NCI-H748 treated with DMSO at 0.1 percent for 48 hours (cell line): ENCODE measurements at places on chromosomes 11 and 22.

DNA sequence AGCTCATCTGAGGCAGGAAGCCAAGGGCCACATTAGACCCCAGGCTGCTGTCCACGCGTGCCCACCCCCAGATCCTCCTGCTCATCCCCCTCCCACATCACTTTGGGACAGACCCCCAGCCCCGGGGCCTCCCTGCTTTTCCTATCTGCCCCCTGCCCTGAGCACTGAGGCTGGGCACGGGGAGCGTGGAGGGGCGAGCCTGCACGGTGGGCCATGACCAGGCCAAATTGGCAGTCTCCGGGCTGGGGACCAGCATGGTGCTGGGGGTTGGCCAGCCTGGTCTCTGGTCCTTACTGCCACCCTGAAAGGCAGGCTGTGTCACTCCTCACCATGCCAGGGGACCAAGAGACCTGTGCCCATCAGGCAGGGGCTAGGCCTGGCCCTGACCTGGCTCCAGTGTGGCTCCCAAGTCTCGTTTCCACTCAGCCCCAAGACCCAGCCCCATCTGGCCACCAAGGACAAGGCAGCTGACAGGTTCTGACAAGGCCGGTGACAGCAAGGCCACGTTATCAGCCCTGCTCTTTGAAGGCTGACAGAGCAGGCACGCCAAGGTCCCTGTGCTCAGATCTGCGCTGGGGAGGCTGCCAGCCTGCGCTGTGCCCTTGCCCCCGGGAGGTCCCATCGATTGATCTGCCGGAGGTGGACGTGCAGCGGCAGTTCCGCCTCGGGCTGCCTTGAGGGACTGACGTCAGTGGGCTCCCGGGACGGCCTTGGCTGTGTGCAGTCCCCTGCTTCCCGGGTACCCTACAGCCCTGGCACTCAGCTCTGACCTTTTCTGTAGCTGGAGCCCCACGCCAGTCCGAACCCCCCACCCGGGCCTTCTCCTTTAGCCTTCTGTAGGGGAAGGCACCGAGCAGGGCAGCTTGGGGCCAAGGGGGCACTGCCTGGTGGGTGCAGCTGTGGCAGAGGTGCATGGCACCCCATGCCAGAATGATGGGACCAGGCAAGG, 3.6 kb downstream of the TNNI2 start:
- DNase-seq: no peak

GRCh38 chr22:27554106-27554811, 247.3 kb downstream of the MN1 start:
- no peak for DNase-seq

GRCh38 chr22:37196539-37197450, 8.7 kb upstream of the C1QTNF6 start:
- no peak for DNase-seq

DNA sequence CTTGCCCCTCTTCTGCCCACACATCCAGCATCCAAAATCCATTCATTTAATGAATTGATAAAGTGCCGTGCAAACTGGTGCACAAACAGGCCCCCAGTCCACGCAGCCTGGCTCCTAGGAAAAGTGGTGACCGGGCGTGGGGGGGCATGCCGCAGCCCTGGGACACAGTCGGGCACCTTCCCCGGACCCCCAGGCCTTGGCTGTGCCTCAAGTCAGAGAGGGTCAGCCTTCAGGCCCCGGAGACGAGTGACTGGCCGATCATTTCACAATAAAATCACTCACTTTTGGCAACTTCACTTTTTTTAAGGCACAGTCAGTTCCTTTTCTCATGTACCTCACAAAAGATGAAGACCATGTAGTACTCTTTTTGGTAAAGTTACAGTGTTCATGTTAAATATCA, 8.0 kb downstream of the CDPF1 start:
- no peak for DNase-seq

DNA sequence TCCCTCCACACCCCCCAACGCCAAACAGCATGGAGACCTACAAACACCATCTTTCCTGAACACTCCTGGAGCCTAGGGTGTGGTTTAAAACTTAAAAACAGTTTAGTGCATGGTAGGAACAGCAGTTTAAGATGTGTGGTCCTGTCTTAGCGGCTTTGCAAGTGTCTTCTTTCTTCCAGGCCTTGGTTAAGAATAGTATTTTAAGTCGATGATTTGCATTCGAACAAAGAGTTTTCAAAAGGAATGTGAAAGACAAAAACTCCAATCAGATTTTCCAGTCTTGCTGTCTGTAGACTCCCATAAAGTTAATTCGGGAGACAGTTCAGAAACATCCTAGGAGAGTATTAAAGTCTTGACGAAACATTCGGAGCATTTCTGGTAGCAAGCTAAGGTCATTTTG, 3.7 kb downstream of the FGF4 start:
- no peak for DNase-seq

GRCh38 chr22:47786650-47787290, 1024.3 kb downstream of the TBC1D22A start:
- no peak for DNase-seq

DNA sequence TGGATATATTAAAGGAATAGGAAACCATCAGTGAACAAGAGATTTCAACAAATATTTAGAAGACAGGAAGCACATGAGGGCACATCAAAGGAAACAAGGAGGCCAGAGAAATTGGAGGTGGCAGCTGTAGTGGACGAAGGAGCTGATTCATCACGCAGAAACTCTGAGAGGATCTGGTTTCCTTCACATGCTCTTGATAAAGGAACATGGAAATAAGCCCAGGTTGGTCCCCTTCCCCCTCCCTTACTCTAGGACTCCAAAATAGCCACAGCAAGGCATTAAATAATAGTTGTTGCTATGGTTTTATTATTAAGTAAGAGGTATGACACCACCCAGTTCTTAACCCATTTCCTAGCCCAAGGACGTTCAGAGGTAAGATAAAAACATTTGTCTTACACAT, 11.3 kb downstream of the IZUMO1R start:
- DNase-seq: no peak
